ENCODE measurements at places on chromosomes 7 and 10.
A peak's percentile ranks its signal among the peaks of the same experiment; 100 is the strongest.

DNA sequence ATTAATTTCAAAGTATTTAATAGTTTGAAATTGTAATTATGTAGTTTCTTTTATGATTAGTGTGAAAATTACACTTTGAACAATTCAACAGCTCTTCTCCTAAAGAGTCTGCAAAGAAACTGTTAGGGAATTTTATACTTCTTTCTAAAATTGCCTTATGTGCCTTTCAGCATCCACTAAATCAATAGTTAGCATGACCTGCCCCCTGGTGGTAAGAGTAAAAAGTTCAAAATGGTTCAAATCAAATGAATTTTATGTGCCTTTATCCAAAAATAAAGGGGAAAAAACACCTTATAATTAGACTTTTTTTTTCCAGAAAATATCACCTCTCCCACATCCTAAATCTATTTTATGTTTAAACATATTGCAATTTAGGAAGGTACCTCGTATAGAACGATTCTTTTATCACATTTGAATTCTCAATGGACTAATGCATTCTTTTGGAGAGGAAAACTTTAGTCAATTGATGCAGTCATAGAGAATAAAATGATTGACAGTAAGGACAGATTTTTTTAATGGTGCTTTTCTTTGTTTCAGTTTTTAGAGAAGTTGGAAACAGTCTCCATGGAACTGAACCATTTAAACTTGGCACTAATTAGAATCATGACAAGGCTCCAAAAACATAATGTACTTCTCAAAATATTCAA, 163.7 kb downstream of the SEMA3D start:
- DNase-seq, result peak; percentile 68

- DNase-seq, result no peak
Observed at GRCh38 chr7:56639173-56639746, 493.0 kb downstream of the ZNF479 start.

DNA sequence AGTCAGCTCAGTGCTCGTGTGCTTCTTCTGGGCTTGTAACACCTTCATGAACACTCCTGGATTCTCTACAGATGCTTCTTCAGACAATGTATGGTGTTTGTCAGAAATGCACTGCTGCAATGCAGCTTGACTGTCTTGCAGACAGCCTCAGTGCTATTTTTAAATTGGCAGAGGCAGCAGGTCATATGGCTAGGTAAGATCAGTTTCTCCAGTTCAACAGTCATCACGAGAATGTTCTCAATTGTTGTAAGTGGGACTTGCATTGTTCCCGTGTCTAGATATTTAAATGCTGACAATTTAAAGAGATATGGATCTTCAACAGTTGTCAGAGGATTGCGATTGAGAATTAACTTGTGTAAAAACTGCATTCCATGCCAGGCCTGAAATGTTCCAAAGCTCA, 7.6 kb upstream of the ACBD5 start:
- no peak for DNase-seq

DNA sequence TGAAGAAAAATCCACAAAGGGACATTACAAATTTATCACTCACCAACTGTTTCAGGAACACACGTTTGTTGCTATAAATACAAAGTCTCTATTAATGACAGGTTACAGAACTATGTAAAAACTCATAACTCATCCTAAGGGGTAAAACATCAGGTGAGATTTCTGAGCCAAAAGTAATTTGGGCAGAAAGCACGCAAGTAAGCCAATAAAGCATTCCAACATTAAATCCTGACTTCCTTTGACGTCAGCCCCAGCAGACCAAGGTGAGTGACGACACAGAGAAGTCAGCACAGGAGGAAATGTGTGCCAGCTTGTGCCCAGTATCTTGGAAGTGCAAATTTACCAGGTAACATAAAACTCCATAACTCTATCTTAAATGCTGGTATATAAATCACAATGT, 45.7 kb downstream of the IMMP2L start:
- DNase-seq, result no peak

- DNase-seq, result no peak
Observed at GRCh38 chr10:95431900-95432342, 129.2 kb downstream of the SORBS1 start.

DNA sequence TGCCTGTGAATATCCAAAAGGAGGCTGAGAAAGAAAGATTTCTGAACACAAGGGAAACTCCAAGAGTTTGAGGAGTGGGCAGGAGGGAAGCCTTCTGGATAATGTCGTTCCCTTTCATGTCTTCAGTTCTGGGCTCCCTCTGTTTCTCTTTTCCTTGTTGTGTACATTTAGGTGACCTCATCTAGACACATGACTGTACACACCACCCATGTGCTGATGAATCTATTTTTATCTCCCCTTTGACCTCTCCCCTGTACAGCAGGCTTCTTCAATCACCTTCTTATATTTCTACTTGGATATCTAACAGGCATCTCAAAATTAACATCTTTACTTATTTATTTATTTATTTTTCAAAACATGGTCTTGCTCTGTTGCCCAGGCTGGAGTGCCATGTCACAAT, 363.1 kb downstream of the GATA3 start:
- DNase-seq, result no peak

- no peak for DNase-seq
Observed at GRCh38 chr10:33520223-33520622, 185.8 kb upstream of the NRP1 start.

- no peak for DNase-seq
Observed at GRCh38 chr10:29067161-29067560, 221.7 kb upstream of the LYZL1 start.

- DNase-seq, result no peak
Observed at GRCh38 chr10:127021801-127022200, 116.6 kb downstream of the DOCK1 start.

DNA sequence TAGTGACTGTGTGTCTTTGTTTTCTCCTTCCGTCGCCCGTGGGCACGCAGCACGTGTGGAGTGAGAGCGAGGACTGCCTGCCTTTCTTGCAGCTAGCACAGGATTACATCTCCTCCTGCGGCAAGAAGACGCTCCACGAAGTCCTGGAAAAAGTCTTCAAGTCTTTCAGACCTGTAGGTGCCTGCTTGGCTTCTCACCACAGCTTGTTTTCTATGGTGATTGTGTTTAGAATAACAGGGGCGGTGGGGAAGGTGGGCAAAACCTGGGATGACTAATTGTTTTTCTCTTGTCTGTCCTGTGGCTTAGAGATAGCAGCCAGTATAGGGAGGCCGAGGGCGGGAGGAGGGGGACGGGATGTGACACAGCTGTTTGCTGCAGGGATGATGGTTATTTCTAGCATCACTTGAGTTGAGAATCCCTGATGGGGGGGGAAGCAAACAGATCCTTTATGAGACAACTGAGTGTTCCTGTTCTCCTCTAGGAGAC, 11.4 kb downstream of the MTURN start:
- no peak for DNase-seq

DNA sequence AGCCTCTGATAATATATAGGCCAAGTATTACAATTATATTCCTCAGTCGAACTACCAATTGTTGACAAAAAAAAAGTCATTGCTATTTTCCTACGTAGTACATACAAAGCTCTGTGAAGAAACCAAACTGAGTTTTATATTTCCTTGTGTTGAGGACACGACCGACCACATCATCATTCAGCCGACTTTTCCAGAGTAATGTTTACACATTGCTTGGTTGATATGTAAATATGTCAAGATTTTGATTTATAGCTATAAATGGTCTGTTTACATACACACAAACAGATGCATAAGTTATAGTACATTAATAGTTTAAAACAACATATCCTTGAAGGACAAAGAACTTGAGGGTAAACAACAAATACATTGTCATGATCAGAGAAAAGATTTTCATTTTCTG, 121.5 kb downstream of the CRPPA start:
- DNase-seq, result no peak

- no peak for DNase-seq
Observed at GRCh38 chr10:35822316-35822715, 180.2 kb upstream of the FZD8 start.

DNA sequence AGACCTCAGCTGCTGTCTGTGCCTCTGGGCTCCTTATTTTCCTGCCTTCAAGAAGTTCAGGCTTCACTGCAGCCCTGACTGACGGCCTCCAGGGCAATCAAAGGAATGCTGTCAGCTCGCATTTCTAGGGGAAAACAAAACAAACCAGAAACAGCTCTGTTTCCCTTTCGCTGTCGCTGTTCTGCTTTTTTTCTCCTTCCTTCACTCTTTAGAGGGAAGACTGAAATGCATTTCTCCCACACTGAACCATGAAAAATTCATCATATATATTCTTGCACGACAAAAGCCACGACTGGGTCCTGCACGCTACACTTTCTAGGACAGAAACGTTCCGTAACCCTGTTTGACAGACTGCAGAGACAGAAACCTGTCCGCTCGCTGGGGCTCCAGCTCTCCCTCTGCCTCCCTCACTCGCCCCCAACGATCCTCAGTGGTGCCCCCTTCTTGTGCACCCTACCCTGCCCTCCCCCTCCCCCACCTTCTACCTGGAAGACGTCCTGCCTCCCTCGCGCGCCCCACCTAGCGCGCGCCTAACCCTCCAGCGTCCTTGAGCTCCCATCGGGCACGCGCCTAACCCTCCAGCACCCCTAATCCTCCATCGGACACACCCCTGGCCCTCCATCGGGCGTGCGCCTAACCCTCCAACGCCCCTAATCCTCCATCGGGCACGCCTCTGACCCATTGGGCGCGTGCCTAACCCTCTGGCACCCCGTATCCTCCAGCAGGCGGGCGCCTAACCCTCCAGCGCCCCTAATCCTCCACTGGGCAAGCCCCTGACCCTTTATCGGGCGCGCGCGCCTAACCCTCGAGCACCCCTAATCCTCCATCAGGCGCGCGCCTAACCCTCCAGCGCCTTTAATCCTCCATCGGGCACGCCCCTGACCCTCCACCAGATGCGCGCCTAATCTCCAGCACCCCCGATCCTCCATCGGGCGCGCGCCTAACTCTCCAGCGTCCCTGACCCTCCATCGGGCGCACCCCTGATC, 37.1 kb downstream of the SVOPL start:
- DNase-seq, result no peak

Data from NCI-H460 (cell line).